Jurkat, Clone E6-1 (cell line): ENCODE measurements at places on chromosomes 5 and 9.

- DNase-seq: no peak
Measured at GRCh38 chr5:58439094-58439644, 20.7 kb downstream of the PLK2 start.

DNA sequence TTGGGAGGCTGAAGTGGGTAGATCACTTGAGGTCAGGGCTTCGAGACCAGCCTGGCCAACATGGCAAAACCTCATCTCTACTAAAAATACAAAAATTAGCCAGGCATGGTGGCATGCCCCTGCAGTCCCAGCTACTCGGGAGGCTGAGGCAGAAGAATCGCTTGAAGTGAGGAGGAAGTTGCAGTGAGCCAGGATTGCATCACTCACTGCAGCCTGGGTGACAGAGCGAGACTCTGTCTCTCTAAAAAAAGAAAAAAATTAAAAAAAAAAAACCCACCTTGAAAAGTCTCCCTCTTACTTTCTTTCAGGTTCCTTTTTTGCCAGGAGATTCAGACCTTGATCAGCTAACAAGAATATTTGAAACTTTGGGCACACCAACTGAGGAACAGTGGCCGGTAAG, 34.2 kb downstream of the CDK7 start:
- DNase-seq: no peak

DNA sequence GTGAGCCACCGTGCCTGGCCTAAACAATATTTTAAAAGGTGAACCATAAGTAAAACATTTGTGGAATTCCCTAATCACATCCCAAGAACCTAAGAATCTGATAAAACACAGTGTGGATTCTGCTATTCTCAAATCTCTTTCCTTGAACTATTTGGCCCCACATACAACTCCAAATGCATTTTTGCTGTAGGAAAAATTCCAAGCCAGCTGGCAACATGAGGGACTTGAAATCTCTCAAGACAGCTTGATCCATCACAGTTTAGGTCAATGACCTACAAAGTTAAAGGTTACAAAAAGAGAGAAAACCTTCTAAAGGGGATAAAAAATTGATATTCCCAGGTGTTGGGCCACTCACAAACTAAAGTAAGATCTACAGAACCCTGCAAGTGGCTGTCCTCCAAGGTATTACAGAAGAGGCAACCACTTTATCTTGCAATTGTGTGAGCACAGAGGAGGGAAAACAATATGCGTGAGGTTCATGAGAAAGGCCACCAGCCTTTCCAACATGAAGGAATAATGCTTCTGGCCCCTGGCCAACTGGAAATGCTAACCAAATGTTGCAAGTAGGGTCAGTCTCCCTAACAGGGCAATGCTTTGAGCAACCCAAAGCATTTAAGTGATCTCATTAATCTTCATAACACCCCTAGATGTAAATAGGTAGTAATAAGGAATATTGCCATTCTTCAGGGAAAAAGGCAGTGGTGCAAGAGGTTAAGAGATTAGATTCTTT, 221.4 kb downstream of the SEMA5A start:
- DNase-seq: no peak

DNA sequence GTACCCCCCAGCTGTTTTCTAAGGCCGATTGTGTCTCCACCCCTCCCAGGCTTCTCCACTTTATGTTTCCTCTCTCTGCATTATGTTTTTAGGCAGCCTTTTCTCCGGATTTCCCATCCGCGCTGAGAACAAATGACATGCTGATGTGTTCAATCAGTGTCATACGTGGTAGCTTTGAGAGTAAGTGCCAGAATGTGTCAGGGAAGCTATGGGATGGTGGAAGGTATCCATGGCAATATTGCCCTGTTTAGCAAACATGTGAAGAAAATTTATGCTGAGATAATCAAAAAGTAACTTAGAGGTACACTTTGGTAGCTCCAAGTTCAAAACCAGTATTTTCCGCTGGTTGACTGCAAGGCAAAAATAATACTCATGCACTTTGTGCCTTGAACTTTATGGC, 36.6 kb upstream of the LECT2 start:
- no peak for DNase-seq

- DNase-seq: no peak
Measured at GRCh38 chr9:28190981-28191380, 617.7 kb upstream of the C9orf72 start.

DNA sequence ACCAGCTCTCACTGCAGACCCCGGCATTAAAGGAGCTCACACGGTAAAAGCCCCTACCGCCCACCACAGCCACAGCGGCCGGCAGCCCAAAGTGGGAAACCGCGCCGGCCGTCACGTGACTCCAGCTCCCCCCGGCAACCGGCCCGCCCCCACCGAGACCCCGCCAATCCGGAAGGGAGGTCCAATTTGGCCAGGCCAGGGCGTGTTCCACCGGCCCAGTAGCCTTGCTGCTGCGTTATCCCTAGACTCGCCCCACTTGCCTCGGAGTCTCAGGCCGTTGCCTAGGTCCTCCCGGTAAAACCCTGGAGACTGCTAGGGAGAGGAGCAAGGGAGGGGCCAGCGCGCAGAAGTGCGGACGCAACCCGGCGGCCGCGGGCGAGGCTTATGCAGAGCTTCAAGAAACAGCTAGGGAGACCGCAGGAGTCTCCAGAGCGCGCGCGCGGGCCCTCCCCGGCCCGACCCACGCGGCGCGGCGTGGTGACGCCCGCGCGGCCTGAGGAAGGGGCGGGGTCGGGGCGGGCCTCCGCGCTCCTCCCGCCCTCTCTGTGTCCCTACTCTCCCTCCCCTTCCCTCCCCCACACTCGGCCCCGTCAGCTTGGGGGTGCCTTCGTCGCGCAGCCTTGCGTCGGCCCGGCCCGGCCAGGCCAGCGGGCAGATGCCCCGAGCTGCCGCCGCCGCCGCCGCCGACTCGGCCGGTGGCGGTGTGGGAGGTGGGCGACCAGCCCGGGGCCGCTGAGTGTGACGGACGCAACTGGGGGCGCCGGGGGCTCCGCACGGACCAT, at the start of gene RIC1:
Gene RIC1 (plus strand): TSS at position 578 of the 782 bp plus-strand sequence. CDS start 203 bp downstream, at position 781.
- DNase-seq: peak; percentile 84

DNA sequence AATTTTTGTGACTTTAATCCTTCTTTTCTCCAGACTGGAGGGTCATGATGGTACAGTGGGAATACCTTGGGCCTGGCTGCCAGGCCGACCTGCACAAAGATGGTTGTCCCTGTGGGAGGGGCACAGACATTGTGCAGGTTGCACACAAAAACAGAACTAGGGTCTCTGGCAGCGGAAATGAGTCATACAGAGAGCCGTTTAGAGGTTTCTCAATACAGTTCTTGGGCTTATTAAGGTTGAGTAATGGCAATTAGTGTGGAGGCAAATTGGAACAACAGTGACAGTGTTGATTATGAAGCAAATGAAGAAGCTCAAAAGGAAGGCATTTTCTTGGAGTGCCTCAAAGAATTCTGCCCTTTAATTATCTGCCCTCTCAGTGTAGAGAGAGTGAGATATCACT, 173.6 kb downstream of the TENT4A start:
- DNase-seq: no peak

DNA sequence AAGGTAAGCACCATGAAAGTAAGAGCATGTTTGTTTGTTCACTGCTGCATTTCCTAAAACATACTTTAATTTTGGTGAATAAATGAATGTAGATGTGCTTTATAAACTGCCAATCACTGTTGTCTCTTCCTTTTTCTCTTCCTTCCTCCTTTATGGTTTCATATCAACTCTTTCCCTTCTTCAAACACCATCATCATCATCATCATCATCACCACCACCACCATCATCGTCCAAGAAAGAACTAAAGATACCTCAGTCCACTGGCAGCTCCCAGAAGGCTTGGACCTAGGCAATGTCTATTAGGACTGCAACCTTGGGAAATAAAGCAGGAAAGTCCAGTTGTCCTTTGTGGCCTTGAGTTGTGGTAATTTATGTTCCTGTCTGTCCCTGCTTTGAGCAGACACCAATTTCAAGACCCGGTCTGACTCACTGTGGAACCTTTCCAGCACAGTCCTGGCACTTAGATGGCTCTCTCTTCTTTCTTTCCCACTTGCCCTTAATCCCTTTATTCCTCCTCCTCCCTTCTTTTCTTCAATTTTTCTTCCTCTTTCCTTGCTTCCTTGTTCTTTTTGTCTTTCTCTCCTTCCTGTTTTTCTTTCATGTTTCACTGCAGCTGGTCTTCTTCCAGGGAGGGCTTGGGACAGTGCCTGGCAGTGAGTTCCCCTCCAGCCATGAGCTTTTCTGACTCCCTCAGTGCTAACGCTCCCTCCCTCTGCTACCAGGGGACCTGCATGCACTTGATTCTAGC, 99.3 kb downstream of the ANGPTL2 start:
- no peak for DNase-seq

GRCh38 chr9:16693616-16694015, 176.9 kb downstream of the BNC2 start:
- no peak for DNase-seq

DNA sequence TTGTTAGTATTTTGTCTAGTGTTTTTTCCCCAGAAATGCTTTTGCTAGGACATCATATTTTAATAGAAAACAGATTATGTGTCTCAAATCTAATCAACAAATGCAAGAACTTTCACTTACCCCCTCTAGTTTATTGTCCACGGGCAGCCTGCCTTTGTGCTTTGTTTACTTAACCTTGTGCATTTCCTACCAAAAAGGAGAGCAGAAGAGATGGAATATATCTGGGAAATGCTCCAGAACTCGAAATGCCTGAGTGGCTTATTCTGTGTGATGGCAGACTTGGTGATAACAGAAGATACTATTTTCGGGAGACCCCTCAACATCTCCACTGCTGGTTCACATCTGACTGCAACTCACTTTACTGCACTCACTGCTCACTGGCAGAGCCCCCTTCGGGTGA, 33.3 kb upstream of the SPDL1 start:
- DNase-seq: no peak

DNA sequence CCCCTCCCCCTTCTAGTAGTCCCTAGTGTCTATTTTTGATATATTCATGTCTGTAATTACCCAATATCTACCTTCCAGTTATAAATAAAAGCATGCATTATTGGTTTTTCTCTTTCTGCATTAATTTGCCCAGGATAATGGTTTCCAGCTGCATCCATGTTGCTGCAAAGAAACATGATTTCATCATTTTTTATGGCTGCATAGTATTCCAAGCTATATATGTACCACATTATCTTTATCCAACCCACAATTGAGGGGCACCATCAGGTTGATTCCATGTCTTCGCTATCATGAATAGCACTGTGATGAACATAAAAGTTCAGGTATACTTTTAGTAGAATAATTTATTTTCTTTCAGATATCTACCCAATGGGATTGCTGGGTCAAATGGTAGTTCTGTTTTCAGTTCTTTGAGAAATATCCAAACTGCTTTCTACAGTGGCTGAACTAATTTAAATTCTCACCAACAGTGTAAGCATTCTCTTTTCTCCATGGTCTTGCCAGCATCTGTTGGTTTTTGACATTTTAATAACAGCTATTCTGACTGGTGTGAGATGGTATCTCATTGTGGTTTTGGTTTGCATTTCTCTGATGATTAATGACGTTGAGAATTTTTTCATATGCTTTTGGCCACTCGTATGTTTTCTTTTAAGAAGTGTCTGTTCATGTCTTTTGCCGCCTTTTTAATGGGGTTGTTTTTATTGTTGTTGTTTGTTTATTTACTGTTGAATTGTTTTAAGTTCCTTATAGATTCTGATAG, 746.1 kb upstream of the MEF2C start:
- DNase-seq: no peak

DNA sequence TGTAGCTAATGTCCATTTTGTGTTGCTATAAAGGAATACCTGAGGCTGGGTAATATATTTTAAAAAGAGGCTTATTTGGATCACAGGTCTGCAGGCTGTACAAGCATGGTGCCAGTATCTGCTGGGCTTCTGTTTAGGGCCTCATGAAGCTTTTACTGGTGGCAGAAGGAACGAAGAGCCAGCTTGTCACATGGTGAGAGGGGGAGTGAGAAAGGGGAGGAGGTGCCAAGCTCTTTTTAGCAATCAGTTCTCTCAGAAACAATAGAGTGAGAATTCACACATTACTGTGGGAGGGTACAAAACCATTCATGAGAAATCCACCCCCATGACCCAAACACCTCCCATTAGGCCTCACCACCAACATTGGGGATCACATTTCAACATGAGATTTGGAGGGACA, 340.9 kb downstream of the RASEF start:
- DNase-seq: no peak

DNA sequence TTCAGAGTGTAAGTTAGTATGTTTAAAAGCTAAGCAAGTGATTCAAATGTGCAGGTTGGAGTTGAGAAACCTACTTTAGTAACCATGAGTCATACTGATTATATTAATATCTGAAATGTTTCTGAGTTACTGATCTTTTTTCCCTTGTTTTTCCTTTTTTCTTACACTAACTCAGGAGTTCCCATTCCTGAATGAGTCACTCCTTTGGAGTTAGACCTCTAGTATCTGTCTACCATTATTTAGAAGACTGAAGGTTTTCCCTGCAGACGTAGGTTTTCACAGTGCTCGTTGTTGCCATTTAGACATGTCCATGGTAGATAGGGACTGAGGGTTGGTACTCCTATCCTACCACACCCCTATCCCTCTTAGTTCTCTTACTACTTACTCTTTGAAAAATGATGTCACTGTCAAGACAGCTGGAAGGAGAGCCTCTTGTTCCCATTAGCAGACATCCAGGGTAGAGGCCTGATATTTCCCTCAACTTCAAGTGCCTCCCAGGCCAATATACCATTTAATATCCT, 20.2 kb downstream of the OCLN start:
- DNase-seq: no peak

DNA sequence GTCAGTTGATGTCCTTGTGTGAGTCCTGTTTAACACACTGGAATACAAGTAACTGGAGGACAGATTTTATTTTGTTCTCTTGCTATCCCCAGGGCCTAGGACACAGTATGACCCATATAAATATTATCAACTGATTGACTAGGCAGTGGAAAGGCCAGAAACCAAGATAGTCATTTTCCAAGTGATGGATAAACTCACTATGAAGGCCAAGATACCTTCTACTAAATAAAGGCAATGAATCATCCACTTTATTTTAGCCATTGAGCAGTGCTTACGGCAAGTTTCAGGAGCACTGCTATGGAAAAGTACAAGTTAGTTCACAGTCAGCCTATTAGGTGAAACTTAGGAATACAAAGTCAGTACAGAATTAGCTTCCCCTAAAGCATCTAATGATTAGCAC, 153.2 kb downstream of the SEMA5A start:
- no peak for DNase-seq

DNA sequence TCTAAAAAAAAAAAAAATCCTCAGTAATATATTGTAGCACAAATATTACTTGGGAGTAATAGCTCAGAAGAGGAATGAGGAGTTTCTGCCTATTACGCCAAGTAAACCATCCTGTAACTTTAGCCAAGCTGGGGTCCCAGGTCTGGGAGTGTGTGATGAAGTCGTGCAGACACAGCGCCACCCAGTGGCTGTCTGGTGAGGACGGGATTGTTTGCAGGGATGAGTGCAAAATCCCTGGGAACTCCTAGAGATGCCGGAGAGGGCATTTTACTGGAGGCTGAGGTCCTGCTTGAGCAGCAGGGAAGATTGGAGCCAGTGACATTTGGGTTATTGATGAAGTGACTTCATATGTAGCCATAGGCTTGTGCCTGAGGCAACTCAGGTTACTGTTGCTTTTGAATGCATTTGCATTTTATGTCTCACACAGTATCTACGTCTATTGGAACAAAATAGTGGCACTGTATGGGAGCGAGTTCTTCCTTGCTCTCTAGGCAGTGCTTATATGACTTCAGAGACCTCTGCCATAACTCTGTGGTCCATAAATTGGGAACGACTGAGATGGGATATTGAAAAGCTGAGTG, 72.8 kb downstream of the PSAT1 start:
- peak; percentile 46 for DNase-seq

- DNase-seq: no peak
Measured at GRCh38 chr9:85427772-85428171, 314.0 kb downstream of the AGTPBP1 start.
